ENCODE measurements at places on chromosomes 7 and 10.

DNA sequence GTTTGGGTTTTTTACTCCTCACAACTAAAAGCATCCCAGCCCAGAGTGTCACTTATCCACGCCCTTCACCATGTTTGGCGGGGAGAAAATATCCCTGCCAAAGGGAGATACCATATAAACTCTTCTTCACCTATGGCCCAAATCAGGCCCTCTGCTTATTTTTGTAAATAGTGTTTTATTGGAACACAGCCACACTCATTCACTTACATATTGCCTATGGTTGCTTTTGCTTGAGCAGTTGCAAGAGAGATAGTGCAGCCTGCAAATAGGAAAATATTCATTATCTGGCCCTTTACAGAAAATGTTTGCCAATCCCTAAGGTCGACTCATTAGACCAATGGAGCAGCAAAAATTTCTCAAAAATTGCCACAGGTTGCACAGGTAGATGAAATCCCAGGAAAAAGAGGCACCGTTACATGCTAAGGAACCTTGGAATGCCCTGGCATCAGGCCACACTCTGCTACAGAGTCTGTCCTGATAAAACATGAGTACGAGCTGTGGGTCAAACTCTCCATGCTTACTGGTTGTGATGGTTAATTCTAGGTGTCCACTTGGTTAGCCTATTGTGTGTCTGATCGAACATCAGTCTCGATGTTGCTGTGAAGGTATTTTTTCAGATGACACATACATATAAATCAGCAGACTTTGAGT, 7.9 kb upstream of the RASSF4 start:
- DNase-seq, result no peak

GRCh38 chr7:40833888-40834234, 699.1 kb downstream of the SUGCT start:
- no peak for DNase-seq

DNA sequence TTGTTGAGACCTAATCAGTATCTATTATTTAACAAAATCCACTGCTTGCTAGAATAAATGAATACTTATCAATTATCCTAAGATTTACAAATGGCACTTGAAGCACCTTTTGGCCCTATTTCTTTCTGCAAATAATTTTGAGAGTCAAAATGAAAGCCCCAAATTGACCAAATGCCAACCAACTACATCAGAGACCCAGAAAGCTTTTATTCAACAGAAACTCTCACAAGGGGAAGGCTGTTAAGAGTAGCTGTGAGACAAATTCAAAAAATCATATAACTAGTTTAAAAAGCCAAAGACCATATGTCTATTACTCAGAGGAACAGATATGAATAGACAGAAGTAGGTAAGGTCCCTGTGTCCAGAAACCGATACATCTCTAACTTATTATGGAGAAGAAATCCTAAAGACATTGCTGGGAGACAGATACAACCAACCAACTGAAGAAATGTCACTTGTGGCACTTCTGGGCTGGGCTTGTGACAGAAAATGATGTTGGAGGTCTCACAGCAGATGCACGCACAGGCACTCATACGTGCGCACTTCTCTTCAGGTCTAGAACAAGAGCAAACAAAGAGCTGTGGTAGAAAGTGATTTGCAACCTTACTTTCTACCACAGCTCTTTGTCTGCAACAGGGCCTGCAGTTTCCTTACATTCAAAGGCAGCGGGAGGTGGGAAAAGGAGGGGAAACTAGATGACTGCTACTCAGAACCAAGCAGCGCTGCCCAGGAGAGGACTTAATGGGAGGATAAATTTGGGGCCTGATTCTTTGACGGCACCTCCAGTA, 58.6 kb upstream of the KCNIP2 start:
- DNase-seq, result no peak

DNA sequence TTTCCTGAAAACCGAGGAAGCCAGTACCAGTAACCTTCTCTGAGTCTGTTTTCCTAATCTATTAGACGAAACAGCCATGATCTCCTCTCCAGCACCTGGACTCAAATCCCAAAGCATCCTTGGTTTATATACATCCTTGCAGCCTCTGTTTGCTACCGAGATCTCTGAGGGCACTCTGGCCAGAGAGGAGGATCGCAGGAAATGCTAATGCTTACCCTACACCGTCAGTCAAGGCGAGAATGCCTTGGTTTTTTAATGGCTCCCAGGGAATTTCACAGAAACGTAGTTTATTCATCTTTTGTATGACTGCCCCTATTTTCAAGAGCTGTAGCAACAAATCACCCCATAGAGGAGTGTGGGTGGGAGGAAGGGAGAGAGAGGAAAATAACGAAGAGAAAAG, 91.5 kb upstream of the CALN1 start:
- DNase-seq, result no peak

GRCh38 chr10:93068411-93069244, 5.1 kb upstream of the CYP26A1 start:
- DNase-seq, result no peak
